ENCODE measurements at places on chromosomes 12 and 14.

DNA sequence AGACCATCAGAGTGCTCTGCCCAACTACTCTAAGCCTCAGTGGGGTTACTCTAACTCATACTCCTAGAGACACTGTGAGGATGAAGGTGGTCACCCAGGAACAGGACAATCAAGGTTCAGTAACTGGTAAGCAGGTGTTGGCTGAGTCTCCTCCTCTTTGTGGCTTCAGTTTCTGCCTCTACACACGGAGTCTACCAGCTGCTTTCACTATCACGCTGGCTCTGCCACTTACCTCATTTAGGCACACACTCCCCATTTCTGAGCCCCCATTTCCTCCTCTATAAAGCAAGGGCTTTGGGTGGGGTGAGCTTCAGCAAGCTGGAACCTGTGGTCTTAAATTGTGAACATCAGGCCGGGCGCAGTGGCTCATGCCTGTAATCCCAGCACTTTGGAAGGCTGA, 7.3 kb upstream of the TCHP start:
- DNase-seq: no peak

DNA sequence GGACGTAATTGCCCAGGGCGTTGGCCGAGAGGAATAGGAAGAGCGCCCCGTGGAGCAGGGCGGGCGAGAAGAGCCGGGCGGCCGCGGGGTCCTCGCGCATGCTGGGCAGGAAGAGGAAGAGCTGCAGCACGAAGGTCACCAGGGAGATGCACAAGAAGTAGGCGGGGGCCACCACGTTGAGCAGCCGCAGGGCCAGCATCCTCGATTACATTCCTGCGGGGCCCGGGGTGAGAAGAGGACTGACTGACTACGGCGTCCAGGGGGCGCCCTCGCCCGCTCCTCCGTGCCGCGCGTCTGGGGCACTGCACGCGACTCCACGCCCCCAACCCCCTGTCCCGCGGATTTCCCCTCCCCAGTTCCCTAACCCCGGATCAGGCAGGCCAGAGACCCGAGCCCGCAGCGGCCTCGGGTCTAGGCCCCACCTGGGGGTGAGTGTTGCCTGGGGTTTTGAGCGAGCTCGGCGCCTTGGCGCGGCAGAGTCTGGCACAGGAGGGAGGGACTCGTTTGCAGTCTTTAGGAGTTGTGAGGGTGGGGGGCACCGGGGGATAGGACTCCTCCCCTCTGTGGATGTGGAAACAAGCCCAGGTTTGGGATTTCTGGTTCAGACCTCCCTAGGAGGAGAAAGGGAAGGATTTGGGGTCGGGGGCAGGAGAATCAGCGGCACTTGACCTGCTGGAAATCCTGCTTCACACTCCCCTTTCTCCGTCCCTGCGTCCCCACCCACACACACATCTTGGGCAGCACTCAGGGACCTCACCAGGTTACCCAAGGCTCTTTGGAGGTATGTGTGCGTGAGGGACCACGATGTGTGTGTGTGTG, 1.8 kb downstream of the ZDHHC22 start:
- DNase-seq: peak; percentile 60

DNA sequence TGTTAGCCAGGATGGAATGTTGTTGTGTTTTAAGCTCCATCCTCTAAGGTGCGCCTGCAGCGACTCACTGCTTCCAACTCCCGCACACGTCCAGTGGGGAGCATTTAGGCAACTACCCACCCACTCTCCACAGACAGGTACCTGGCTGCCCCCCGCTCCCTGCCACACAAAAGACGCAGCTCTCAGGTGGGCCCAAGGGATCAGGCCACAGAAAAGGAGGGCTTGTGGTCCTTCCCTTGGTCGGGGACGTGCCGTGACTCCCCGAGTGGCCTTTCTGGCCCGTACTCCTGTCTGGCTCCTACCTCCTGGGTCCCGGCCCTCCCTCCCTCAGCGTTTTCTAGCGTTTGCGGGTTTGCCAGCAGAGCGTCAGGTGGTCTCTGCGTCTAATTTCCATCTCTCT, 16.2 kb downstream of the TEDC1 start:
- no peak for DNase-seq

DNA sequence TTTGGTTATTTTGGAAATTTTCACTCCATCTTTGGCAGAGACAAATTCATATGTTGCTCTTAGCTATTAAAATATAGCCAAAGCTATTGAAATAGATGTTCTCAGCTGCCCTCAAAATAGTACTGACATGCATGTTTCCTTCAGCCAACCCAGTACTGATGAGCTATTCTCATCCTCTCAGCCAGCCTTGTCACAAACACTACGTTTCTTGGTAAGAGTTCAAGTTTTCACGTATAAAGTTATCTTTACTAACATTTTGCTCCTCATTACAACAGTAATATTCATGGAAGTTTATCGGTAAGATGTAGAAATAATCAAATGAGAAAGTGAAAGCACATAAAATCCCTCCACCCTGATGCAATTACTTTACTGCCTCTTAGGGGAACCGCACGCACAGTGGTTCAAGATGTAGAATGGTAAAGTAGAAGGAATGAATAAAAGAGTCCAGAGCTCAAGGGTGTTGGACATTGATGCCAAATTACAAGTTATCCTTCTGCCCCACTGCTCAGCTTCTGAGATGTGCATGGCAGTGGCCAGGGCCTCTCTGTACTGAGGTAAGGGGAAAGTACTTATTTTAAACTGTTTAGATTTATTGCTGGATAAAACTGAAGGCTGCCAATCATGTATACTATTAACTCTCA, 20.7 kb downstream of the GCH1 start:
- DNase-seq: no peak

- DNase-seq: no peak
These were observed 1.8 kb downstream of the GLT8D2 start for GRCh38 chr12:104048162-104048561.

- DNase-seq: no peak
These were observed 23.0 kb downstream of the TRIM9 start for GRCh38 chr14:51071857-51072256.

DNA sequence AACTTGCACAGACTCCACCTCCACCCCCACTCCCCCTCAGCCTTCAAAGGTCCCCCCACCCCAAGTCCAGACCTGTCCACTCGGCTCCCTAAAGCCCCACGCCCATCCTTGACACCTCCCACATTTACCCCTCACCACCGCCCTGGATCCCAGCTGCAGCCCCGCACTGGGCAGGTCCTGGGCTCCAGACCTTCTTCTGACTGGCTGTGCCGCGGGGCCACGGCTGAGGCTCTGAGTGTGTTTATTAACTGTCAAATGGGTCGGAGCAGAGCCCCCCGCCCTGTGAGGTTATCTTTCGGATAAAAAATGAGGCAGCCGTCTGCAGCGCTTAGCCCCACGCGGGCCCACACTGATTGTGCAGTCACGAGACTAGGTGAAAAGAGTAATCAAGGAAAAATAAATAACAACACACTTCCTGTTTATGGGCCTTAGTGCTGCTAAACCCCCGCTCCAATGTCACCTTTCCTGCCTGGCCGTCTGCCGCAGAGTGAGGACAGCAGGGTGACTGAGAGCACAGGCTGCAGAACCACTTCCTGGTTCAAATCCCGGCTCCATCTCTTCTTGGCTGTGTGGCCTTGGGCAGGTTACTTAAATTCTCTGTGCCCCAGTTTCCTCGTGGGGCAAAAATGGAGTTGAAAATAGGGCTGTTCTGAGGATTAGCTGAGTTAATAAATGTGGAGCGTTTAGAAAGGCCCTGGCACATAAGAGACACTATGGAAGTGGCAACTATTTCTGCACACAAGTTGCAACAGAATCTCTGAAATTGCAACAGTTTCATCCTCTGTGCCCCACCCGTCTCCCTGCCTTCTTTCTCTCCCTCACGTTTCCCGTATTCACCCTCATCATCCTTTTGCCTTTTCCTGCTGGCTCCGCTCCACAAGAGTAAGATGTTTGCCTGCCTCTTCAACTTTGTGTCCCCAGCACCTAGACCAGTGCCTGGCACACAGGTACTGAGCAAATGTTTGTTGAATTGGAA, 9.4 kb downstream of the SETD1B start:
- no peak for DNase-seq

DNA sequence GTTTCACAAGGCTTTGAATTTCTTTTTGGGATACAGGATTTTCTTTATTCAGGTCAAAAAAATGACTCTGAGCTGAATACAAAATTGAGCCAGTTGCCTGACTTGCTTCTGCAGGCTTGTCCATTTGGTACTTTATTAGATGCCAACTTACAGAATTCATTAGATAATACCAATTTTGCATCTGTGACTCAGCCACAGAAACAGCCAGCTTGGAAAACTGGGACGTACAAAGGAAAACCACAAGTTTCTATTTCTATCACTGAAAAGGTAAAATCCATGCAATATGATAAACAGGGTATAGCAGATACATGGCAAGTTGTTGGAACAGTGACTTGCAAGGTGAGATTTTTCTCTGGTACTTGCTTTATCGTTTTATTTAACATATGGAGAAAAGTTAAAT, 5.8 kb downstream of the AP5M1 start:
- no peak for DNase-seq

DNA sequence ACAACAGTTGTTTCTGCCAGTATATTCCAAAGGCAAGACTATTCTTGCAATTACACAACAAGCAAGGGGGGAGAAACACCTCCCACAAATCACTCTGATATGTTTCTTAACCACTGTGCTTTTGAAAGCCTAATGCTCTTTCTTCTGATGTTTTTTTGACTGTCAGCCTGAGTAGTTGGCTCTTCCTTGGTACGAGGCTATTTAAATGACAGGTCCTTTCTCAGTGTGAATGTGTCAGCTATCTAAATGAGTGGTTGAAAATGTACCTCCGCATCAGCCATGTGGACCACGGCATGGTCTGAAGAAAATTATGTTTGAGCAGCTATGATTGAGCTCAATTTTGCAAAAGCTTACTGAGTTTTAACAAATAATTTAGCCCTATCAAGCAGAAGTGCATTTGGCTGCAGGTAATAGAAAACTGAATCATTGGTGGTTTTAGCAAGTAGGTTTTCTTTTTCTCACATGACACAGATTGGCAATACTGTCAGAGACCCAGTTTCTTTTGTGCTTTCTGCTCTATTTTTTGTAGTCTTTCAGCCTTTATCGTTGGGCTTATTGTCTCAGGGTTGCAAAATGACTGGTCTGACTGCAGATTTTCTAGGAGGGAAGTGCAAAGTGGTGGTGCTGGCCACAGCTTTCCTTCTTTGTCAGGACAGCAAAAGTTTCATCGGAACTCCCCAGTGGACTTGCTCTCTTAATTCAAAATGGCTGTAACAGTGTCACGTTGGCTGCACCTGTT, 162.8 kb downstream of the RGS6 start:
- DNase-seq: no peak

- DNase-seq: no peak
These were observed 3.7 kb upstream of the USP15 start for GRCh38 chr12:62256408-62257096.

DNA sequence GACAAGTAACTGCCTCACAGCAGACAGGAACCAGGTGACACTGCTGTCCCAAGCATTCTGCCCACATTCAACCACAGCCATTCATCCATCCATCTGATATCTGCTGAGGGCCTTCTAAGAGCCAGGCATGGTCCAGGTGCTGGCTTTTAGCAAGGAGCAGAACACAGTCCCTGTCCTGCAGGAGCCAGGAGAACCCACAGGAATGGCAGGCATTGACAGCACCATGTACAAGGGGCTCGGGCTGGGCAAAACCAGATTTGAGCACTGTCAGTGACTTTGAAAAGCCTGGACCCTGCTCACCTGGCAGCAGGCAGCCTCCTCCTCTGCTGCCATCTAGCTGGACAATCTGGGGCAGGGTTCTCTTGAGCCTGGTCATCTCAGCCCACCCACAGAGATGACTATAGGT, 137.0 kb downstream of the ZFP36L1 start:
- DNase-seq: no peak

DNA sequence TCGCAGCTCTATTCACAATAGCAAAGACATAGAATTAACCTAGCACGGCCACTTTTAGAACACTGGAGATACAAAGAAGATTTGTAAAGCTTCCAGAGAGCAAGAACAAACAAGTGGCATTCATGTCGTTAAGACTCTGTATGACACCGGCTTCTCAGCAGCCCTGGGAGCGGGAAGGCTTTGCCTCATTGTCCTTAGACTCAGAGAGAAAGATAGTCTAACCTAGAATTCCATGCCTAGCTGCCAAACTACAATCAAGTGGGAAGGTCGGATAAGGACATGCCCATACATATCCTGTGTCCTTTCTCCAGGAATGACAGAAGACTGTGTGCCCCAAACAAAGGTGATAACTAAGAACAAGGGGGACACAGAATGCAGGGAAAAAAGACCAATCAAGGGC, 1038.3 kb downstream of the BCL11B start:
- peak; percentile 29 for DNase-seq

- DNase-seq: no peak
These were observed 13.9 kb downstream of the GALNT6 start for GRCh38 chr12:51377099-51377984.

- DNase-seq: no peak
These were observed 10.8 kb downstream of the INF2 start for GRCh38 chr14:104700225-104700651.

GRCh38 chr12:63822352-63822751, 22.1 kb upstream of the SRGAP1 start:
- DNase-seq: no peak

DNA sequence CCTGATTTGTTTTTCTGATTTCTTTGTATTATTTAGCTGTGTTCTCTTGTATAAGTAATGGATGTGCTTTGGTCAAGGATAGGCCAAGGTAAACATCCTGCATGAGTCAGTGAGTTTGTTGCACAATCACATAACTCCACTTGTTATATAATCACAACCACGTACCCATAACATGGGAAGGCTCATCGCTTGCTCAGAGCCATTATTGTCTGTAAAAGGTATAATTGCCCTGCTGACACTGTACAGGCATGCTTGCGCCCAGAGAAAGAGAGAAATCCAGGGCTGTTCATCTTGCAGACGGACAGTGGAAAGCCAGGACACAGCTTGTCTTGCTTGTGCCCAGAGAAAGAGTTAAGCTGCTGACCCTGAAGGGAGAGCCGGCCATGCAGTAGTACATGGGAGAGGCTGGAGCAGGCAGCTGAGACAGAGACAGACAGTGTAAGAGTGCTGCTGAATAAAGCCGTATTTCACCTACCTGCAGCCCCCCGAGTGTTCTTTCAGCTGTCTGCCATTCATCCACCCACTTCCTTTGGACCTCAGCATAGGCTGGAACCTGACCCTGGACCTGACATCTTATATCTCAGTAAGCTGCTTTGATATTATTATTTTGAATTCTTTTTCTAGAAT, 174.7 kb upstream of the DAAM1 start:
- DNase-seq: no peak

DNA sequence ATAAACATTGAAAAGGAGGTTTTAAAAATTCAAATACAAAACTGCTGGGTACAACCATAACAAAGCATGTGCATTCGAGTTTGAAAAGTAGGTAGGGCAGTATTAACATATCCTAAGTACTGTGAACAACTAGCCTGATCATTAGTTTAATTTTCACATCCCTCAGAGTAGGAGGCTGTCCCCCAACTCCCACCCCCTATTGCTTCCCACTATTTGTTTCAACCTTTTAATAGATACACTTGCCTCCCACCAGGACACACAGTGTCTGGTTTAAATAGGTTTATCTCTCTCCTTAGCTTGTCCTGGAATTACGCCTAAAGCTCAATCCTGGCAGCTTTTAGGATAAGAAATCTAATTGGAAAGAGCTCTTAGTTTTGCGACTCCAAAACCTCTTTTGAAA, 2.1 kb downstream of the TAOK3 start:
- DNase-seq: no peak

- DNase-seq: no peak
These were observed 2.9 kb downstream of the HEBP1 start for GRCh38 chr12:12997156-12997555.

- DNase-seq: no peak
These were observed 1.8 kb downstream of the DCN start for GRCh38 chr12:91180582-91181395.

- peak; percentile 62 for DNase-seq
These were observed 960 bp upstream of the LRFN5 start for GRCh38 chr14:41605550-41606281.

GRCh38 chr14:89241934-89242651, 174.9 kb downstream of the FOXN3 start:
- no peak for DNase-seq
